ENCODE measurements at places on chromosomes 4 and X.

DNA sequence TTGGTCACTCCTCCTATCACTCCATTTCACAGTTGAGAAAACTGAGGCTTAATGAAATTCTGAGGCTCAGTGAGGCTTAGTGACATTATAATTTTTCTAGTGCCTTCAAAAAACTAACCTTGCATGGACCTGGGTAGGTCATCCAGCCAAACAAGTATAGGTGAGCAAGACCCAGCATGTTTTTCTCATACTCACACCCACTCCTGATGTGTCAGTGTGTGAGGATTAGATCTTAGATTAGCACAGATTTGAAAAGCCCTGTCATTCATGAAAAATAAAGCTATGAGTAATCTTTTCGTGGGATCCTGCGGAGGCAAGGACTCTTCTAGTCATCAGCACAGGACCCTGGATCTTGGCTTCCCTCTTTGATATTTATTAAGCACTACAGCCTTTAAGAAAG lies 146.7 kb downstream of the CHIC2 start:
- no peak for DNase-seq
- no peaks in the 10 kb centered on the region for H3K36me3 ChIP-seq
- no peaks in the 10 kb centered on the region for H3K27me3 ChIP-seq
- H3K4me1 ChIP-seq: no peaks in the 10 kb centered on the region
- H3K4me3 ChIP-seq: no peak overlapping the region
- no peak overlapping the region for H3K27ac ChIP-seq

GRCh38 chr4:53346920-53347852 lies 18.7 kb downstream of the SCFD2 start:
- H3K36me3 ChIP-seq: no peaks in the 10 kb centered on the region
- DNase-seq: no peak
- H3K27me3 ChIP-seq: no peaks in the 10 kb centered on the region
- H3K4me3 ChIP-seq: no peak overlapping the region
- H3K27ac ChIP-seq: no peak overlapping the region
- no peaks in the 10 kb centered on the region for H3K4me1 ChIP-seq

DNA sequence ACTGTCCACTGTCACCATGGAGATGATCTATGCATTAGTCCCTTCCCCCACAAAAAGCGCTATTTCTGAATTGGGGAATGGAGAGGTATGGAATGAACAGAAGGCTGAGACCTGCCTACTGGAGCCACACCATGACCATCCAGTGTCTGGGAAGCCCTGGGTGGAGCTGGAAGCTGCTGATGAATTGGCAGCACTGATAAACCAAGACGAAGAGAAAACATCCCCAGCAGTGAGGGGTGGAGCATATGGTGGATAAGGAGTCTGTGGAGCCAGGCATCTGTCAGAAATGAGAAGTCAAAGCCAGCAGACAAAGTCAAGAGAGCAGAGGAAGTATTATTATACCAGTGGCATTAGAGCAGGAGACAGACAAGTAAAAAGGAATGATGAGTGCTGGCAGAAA lies 13.2 kb downstream of the CC2D2A start:
- no peaks in the 10 kb centered on the region for H3K4me1 ChIP-seq
- DNase-seq: no peak
- no peaks in the 10 kb centered on the region for H3K36me3 ChIP-seq
- H3K27ac ChIP-seq: no peak overlapping the region
- no peak overlapping the region for H3K4me3 ChIP-seq

- DNase-seq: peak; percentile 60
- no peak overlapping the region for H3K27ac ChIP-seq
- no peaks in the 10 kb centered on the region for H3K27me3 ChIP-seq
- H3K4me1 ChIP-seq: no peaks in the 10 kb centered on the region
- H3K36me3 ChIP-seq: no peaks in the 10 kb centered on the region
- H3K4me3 ChIP-seq: no peak overlapping the region
These were observed 47.8 kb upstream of the HSD17B10 start for GRCh38 chrX:53481816-53482465.

- H3K4me1 ChIP-seq: no peaks in the 10 kb centered on the region
- peaks cover 8% of the 10 kb centered on the region for H3K36me3 ChIP-seq
- H3K4me3 ChIP-seq: no peak overlapping the region
- DNase-seq: no peak
These were observed 31.5 kb downstream of the DCTD start for GRCh38 chr4:182885738-182886077.

- no peak for DNase-seq
- no peaks in the 10 kb centered on the region for H3K4me1 ChIP-seq
- H3K27ac ChIP-seq: no peak overlapping the region
- no peaks in the 10 kb centered on the region for H3K27me3 ChIP-seq
These were observed 610.0 kb upstream of the LCORL start for GRCh38 chr4:18631586-18631985.

DNA sequence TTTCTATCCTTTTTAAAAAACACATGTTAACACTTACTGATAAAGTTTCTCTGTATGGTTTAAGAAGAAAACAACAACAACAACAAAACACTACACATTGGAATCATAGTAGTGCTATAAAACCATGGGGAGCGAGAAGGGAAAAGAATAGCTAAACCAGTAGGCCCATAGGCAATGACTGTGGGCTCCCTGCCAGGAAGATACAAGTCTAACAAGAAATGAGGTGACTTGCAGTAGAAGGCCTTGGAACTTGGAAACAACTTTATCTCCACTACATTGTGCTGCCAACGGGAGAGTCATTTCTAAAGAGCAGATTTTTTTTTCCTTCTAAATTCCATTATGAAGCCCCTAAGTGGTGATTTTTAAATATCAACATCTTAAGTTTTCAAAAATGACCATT lies 78.0 kb downstream of the GPC4 start:
- no peaks in the 10 kb centered on the region for H3K4me1 ChIP-seq
- H3K27ac ChIP-seq: no peak overlapping the region
- peak; percentile 72 for DNase-seq
- no peak overlapping the region for H3K4me3 ChIP-seq
- no peaks in the 10 kb centered on the region for H3K36me3 ChIP-seq

Data from small intestine (tissue), 16 donors.